AG04450 (cell line): ENCODE measurements at places on chromosomes 5 and 9. TPM values are rescaled to one million over a fixed set of nuclear protein-coding genes. Genes with fewer than 3 reads are reported as not detected.

DNA sequence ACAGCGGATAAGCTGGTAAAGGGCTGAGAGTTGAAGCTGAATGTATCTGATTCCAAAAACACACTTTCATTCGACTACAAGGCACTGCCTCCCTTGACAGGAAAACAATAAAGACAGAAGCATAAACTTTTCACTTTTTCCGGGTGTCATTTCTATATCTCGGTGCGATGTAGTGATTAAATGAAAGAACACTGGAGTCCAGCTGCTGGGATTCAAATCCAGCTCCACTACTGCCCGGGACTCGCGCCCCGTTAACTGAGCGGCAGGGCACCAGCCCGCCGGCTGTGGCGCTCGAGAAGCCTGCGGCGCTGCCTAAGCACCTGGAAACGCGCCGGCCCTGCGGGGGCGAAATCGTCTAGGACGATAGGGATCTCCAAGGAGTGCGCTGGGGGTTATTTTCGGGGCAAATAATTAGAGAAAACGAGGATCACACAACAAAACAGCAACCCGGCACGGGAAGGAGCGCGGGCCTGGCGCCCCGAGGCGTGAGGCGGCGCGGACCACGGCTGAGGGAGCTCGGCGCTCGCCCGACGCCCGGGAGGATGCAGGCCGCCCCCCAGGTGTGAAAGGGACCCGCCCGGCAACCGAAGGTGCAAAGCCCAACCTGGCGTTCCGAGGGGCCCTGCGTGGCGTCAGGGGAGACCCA lies 837 bp downstream of the UIMC1 start:
- DNase-seq: no peak

DNA sequence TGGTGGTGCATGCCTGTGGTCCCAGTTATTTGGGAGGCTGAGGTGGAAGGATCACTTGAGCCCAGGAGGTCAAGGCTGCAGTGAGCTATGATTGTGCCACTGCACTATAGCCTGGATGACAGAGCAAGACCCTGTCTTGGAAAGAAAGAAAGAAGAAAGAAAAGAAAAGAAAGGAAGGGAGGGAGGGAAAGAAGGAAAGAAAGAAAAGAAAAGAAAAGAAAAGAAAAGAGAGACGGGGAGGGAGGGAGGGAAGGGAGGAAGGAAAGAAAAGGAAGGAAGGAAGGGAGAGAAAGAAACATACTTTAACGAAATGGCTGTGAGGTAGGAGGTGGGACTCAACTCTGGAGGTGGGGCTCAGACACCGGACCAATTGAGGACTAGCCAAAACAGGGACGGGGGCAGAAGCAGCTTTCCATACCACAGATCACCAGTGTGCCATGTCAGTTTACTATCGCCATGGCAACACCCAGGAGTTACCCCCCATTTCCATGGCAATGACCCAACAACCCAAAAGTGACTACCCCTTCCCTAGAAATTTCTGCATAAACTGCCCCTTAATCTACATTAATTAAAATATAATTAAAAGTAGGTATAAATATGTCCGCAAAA lies 21.3 kb downstream of the PTGES start:
- no peak for DNase-seq

- DNase-seq: no peak
These were observed 36.8 kb downstream of the DENND1A start for GRCh38 chr9:123893115-123893514.

DNA sequence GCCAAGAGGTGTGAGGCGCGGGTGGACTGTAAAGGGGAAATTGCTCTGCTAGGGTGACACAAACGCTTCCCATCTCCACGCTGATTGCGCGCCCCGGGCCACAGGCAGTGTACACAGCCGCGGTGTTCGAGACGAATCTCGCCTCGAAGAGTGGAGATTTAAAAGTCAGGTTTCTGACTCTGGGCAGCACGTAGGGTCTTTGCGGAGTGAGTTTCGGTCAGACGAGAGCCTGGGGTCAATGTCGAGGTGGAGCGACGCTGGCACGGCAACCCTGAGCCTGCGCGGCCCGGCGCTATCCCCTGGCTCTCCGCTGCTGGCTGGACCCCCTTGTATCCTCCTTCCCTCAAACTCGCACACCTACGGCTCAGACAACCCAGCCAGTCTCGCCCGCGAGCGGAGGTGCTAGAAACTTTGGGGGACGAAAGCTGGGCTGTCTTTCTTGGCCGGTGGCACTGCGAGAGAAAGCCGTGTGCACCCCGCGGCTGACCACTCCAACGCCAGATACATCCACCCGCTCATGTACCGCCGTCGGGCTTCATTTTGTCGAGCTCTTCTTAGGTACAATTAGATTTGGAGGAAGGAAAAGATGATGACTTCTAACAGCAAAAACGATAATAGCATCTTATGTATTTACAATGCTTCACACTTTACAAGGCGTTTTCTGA lies 5.4 kb upstream of the FOXB2 start:
- DNase-seq: no peak

DNA sequence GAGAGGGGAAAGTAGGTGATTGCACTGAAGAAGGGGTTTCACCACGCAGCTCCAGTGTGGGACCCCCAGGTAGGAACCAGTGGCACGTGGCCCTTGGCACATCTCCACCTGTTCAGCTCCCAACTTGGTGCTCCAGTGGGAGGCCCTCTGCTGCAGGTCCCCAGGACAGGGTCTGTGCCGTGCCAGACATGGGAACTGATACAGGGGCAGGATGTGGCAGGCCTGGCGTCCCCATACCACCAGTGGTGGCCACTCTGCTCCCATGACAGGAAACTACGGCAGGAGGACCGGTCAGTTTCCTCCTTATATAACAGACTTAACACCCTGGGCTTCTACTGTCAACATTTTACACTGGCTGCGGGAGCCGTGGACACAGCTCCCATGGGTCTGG lies 67.3 kb downstream of the PSMB7 start:
- DNase-seq: no peak

DNA sequence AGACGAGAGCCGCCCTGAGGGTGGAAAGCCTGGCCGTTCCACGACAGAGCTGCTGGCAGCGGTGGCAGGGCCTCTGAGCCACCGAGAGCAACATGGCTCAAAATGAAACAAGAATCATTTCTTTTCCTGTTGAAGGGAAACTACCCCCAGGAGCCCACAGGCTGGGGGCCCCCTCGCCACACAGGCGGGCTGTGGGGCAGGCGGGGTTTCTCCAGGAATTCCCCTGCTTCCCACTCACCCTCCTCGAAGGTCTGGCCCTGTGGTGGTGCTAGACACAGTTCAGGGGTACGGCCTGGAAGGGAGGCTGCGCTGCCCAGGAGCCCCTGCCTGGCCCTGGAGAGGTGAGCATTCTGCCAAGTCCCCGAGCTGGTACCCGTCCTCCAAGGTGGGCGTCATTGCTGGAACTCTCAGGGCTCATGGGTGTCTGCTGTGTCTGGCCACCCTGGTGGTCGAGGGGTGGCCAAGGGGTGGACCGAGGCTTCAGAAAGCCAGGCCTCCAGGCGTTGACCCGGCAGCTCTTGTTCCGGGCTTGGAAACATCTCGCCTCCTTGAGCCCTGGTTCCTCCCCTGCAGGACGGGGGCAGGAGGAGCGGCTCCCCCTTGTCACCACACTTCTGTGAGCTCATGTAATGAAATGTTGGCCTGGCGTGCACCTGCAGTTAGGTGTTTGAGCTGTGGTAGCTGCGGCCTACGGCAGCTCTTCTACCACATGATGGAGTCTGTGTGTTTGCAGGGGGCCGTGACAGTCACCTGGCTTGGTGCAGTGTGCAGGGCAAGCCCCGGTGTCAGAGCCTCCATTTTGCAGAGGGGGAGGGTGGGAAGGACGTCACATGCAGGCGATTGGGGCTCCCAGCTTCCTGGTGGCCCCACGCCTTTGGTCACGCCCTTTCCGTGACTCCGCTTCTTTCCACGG lies 65.3 kb downstream of the RXRA start:
- no peak for DNase-seq

- no peak for DNase-seq
These were observed 5.1 kb downstream of the NOXA1 start for GRCh38 chr9:137428311-137428630.

DNA sequence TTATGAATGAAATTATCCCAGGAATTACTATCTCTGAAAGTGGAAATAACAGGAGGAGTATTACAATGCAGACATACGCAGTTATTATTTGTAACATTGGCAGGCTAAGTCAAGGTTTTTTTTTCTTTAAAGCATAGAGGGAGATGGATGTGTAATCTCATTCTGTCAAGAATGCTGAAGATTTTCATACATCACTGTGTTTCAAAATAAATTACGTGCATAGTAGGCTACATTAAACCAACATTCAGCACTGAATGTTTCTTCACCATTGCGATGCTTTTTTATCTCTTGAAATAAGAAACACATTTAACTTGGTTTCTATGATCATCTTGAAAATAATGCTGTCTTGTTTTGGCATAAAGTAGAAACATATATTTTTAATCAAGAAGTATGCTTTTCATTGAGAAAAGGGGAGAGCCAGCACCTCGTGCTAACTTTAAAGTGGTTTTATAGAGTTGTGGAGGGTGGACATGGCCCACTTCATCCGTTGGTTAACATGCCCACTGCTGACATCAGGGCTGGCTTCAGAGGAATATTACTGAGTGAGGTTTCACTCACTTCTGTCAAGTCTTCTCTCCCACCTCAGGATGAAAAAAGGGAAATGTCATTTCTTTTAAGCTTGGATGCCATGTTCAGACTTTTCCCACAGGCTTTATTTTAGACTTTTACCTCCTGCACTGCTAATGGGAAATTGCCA lies 203.6 kb upstream of the MEF2C start:
- DNase-seq: no peak

DNA sequence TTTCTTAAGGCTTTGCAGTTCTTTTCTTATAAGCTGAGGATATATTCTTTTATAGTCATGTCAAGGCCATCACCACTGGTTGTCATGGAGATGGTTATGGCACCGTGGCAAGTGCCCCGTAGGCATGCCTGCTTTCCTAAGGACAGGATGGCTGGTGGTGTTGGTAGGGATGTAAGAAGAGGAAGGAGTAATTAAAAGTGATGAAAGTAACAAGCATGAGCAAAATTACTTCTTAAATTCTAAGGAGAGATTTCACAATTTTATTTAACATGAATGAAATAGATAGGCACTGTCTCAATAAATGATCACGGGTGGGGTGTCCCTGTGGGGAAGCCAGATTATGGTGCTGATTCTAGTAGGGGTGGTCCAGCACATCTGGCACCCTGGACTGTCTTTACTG lies 290.2 kb upstream of the KLF4 start:
- DNase-seq: no peak

GRCh38 chr9:122158202-122158601 lies 1.4 kb downstream of the NDUFA8 start:
- DNase-seq: peak; percentile 16

DNA sequence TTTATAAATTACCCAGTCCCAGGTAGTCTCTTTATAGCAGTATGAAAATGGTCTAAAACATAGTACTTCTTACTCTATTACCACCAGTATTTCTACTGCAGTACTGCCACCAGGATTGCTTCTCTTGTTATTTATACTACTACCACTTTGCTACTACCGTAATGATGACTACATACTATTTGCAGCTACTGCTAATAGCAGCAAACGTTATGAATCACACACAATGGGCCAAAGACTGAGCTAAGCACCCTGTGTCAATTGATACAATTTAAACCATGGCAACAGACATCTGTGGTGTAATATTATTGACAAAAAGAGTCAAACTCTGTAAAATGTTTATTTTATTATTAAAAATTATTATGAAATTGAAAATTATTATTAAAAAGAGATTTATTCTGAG lies 15.3 kb upstream of the KIF12 start:
- no peak for DNase-seq

DNA sequence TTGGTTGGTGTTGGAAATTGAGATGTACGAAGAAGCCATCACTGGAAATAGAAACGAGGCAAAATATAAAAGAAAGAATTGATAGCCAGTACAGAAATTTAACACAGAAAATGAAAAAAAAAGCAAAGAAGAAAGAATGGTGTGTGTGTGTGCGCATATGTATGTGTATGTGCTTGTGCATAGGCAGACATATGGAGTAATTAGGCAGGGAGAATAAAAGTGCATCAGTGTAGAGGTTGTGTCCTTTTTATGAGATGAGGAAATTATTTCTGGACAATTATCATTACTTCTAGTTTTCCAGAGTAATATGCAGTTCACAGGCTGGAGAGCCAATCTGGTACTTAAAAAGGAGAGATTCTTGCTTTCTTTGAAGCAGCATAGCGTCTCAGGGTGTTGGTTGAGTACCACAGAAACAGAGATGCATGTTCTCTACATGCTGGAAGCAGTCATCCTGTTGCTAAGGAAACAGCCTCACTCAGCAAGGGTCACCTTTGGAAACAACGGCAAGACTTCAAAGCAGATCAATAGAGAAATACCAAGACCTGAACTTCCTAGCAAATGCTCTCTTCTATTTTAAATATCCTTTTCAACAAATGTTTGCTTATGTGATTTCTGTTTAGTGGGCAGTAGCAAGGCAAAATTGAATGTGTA lies 172.7 kb downstream of the TAF11L14 start:
- DNase-seq: no peak

- DNase-seq: no peak
These were observed 11.5 kb downstream of the PRRC2B start for GRCh38 chr9:131405428-131405827.

- no peak for DNase-seq
These were observed 15.9 kb downstream of the SRD5A1 start for GRCh38 chr5:6649186-6649585.

GRCh38 chr5:131282235-131282634 lies 18.4 kb downstream of the CDC42SE2 start:
- no peak for DNase-seq

- no peak for DNase-seq
These were observed 6.4 kb upstream of the KIF2A start for GRCh38 chr5:62299600-62299999.

DNA sequence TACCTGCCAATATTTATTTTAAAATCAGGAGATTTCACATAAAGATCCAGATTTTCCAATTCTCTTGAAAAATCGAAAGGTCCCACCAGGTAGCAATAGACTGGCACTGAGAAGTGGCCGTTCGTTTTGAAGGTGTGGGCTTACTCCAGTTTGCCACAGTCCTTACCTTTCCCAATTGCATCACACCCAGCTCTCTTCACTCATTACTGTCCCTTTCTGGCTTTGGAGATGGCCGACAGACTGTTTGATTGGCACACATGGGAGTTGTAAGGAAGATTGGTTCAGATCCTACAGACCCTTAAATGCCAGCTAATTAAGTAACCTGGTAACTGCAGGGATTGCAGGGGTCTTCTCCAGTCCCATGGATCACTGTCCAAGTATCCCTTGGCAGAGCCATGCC lies 68.7 kb upstream of the LARP1 start:
- DNase-seq: no peak

Gene F2RL2
- polyA plus RNA-seq: 83.1 and 89.6 TPM in 2 replicates

Gene KCTD16
- 0.38 and 0.42 TPM in 2 replicates for polyA plus RNA-seq

Gene PPP3R2
- polyA plus RNA-seq: not detected in 2 replicates

Gene PLPP7
- 0.57 and 0.76 TPM in 2 replicates for polyA plus RNA-seq

Gene FBP2
- not detected in 2 replicates for polyA plus RNA-seq

Gene MSX2
- 7.2 and 9.5 TPM in 2 replicates for polyA plus RNA-seq

Gene DOCK2
- polyA plus RNA-seq: 1.2 and 1.6 TPM in 2 replicates

Gene MOCS2
- 53.3 and 79.6 TPM in 2 replicates for polyA plus RNA-seq

Gene CCDC192
- polyA plus RNA-seq: not detected in 2 replicates

Gene SNCB
- 0.17 and 0.20 TPM in 2 replicates for polyA plus RNA-seq

Gene AMBP
- polyA plus RNA-seq: 0.67 and 0.74 TPM in 2 replicates

Gene FOXI1
- not detected in 2 replicates for polyA plus RNA-seq

Gene LCN1
- not detected in 2 replicates for polyA plus RNA-seq
